Spleen (tissue), 13 donors: ENCODE measurements at places on chromosomes 2 and 18. TPM values are rescaled to one million over a fixed set of nuclear protein-coding genes. Genes with fewer than 3 reads are reported as not detected.

STPG4 gene
- 0.89 TPM for total RNA-seq

DNA sequence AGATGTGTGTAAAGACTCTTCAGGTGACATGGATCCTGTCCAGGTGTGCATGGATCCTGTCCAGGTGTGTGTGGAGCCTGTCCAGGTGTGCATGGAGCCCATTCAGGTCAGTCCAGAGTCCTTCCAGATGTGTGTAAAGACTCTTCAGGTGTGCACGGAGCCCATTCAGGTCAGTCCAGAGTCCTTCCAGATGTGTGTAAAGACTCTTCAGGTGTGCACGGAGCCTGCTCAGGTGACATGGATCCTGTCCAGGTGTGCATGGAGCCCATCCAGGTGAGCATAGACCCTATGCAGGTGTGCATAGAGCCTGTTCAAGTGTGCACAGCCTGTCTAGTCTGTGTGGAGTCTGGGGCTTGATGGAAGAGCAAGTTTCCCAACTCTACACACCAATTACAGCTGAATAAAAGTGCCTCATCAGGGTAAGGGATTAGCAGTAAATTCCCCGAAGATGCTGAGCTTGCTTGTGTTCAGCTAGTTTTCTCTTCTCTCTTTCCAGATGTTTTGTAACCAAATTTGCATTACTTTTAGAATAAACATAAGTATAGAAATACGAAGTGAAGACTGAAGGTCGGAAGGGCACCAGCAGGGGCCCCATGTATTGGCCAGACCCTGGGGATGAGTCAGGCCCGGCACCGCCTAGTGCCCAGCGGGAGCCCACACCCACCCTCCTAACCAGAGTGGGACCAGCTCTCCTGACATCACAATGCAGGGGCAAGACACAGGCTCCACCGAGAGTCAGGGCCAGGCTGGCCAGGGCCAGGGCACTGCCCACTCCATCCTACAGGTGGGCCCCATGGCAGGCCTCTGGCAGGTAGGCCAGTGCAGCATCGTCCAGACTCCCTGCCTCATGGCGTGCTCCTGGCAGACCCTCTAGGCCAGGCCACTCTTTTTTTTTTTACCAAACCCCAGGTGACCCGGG is 38.6 kb upstream of the GPC1 start:
- no peaks in the 10 kb centered on the region for H3K4me1 ChIP-seq
- no peaks in the 10 kb centered on the region for H3K27me3 ChIP-seq
- H3K4me3 ChIP-seq, result no peak overlapping the region
- H3K27ac ChIP-seq, result no peak overlapping the region

GRCh38 chr18:50418650-50419049 is 43.8 kb downstream of the SKA1 start:
- no peaks in the 10 kb centered on the region for H3K4me1 ChIP-seq
- no peaks in the 10 kb centered on the region for H3K36me3 ChIP-seq
- no peak overlapping the region for H3K27ac ChIP-seq
- no peaks in the 10 kb centered on the region for H3K27me3 ChIP-seq
- no peak overlapping the region for H3K4me3 ChIP-seq

DNA sequence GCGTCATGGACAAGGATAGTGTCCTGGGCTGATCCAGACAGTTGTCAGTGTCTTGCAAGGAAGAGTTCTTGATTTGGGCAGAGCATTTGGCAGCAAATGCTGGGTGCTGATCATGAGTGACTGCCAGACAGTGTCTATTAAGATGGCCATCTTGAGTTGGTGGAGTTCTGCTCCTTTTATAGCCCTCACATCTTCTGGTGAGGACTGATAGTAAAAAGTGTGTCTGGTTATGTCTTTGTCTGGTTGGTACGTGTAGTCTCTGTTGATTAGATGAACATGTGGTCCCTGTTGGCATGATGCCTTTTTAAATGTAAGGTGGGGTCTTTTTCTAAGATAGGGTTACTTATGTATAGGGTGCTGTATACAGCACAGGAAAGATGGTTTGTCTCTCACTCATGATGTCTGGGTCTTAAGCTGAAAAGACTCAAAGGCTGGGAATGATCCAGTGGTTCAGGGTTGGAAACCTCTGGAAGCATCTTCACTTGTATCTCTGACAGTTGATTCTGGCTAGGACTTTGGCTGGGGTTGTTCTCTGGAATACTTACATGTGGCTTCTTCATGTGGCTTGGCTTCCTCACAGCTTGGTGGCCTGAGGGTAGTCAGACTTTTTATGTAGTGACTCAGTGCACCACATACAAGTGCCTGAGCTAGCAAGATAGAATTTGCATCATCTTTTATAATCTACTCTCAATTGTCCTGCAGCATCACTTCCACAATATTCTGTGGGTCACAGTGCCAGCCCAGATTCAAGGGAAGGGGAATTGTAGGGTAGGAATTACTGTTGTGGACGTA is 11.8 kb downstream of the MTX2 start:
- H3K27ac ChIP-seq, result no peak overlapping the region
- H3K4me1 ChIP-seq, result no peaks in the 10 kb centered on the region
- H3K4me3 ChIP-seq, result no peak overlapping the region
- no peaks in the 10 kb centered on the region for H3K36me3 ChIP-seq

- no peaks in the 10 kb centered on the region for H3K36me3 ChIP-seq
- H3K4me3 ChIP-seq, result no peak overlapping the region
- no peak for DNase-seq
- no peaks in the 10 kb centered on the region for H3K4me1 ChIP-seq
- H3K27ac ChIP-seq, result no peak overlapping the region
These were observed 135.3 kb downstream of the CCDC148 start for GRCh38 chr2:158321264-158321663.

DNA sequence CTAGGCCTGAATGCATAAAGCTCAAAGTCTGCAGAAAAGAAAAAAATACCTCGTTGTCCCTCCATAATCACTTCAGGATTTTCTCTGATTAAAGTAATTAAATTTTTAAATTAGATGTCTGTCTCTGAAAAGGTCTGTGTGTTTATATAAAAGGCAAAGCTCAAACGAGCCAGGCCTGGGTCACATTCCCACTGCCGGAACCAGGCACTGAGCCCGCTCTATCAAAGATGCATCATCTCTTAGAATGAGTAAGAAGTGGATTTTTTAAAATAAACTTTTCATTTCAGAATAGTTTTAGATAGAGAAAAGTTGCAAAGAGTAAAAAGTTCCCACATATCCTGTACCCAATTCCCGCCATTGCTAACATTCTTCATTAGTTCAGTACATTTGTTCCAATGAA is 202.1 kb upstream of the KYNU start:
- H3K36me3 ChIP-seq, result no peaks in the 10 kb centered on the region
- H3K4me3 ChIP-seq, result no peak overlapping the region
- no peak overlapping the region for H3K27ac ChIP-seq
- H3K27me3 ChIP-seq, result no peaks in the 10 kb centered on the region
- H3K4me1 ChIP-seq, result no peaks in the 10 kb centered on the region

- no peak overlapping the region for H3K4me3 ChIP-seq
- no peaks in the 10 kb centered on the region for H3K27me3 ChIP-seq
- H3K36me3 ChIP-seq, result no peaks in the 10 kb centered on the region
- peaks cover 4% of the 10 kb centered on the region for H3K4me1 ChIP-seq
- H3K27ac ChIP-seq, result no peak overlapping the region
These were observed 373.1 kb upstream of the FANCL start for GRCh38 chr2:58614219-58614618.
